ENCODE measurements at places on chromosomes 5 and 9.

DNA sequence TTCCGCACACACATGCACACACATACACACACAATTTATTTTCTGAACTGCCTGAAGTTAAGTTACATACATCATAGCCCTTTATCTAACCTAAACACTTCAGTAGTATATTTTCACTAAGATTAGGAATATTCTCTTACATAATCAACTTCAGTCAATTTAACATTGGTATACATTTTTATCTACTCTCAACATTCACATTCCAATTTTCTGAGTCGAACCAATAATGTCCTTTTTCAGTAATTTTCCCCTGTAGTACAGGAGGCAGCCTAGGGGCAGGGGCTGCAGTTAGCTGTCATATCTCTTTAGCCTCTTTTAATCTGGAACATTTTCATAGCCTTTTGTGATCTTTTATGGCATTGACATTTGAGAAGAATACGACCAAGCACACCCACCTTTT, 150.1 kb downstream of the DAB2IP start:
- DNase-seq: no peak

GRCh38 chr5:170306381-170306831, 8.8 kb upstream of the LCP2 start:
- DNase-seq: no peak

GRCh38 chr5:88805151-88805784, 77.7 kb downstream of the MEF2C start:
- DNase-seq: no peak

- peak; percentile 17 for DNase-seq
Observed at GRCh38 chr9:97501972-97502221, 431 bp downstream of the TMOD1 start.

DNA sequence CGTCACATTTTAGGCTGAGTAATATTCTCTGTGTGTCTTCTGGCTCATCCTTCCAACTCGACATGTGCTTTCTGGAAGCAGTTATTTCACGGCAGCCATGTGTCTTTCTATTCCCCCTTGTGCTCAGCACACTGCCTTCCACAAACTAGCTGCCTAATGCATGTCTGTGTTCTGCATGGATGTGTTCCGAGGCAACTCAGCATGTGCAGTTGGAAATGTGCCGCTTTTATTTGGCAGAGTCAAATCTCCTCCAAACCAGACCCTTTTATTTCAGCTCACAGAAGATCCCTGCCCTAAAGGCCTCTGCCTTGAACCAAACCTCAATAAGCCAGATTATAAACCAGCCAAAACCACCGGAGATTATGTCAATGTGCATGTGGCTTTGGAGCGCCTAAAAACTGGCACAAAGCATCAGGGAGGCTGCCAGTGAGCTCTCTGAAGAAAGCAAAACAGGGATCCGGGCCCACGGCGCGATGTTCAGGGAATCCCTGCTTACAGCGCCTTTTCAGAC, 360.2 kb downstream of the DEPDC1B start:
- no peak for DNase-seq

GRCh38 chr9:19020886-19021455, 12.0 kb downstream of the SAXO1 start:
- no peak for DNase-seq

DNA sequence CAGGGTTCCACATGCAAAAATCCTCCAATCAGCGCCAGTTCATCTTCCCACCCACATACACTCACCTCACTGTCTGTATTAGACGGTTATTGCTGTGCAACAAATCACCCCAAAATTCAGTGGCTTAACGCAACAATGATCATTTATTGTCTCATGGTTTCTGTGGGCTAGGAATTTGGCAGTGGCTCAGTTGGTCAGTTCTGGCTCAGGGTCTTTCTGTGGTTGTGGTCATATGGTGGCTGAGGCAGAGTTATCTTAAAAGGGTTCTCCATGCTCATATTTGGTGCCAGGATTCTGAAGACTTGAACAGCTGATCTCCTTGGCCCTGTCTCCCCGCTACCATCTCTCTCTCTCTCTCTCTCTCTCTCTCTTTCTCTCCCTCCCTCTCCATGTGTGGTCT, 12.9 kb downstream of the ZNF618 start:
- no peak for DNase-seq

DNA sequence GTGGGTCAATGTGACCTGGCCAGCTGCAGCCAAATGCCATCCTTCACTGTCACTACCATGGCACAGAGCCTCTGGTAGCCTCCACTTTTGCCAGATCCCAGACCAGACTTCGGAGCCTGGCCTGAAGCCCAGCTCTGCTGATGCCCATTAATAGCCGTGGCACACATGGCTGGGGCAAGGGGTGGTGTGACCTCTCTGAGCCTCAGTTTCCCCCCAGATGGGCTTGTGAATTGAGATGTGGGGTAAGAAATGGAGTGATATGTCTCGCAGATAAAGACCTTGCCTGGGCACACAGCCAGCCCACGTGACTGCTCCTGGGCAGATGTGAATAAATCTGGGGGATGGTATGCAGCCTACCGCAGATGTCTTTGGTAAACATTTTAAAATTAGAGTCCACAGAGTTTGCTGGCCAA, 13.9 kb downstream of the SUSD3 start:
- no peak for DNase-seq

GRCh38 chr9:133080161-133080560, 18.4 kb downstream of the CEL start:
- no peak for DNase-seq

GRCh38 chr5:14441641-14442040, 140.0 kb upstream of the OTULINL start:
- DNase-seq: no peak

GRCh38 chr9:3656224-3656623, 130.4 kb upstream of the RFX3 start:
- no peak for DNase-seq

DNA sequence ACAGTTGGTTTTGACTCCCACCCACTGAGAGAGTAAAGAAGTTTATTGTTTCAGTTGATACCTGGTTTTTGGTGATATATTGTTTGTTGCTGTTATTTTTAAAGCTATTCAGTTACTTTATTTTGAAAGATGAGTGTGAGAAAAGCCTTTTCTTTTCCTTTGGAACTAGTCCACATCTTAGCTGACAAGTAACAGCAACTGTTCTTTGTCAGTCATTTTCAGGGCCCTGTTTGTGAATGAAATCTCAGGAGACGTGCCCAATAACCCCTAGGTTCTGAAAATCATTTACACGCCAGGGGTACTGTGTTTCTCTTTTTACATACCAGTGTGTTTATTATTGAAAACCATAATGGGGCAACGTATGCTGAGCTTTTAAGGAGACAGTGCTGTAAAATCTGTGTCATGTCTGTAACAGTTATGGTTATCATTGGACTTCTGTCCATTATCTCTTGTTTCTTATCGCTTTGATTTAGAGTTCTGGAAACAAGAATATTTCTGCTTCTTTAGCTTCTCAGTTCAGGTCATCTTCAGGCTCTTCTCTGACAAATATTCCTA, 75.0 kb downstream of the LIX1 start:
- no peak for DNase-seq

DNA sequence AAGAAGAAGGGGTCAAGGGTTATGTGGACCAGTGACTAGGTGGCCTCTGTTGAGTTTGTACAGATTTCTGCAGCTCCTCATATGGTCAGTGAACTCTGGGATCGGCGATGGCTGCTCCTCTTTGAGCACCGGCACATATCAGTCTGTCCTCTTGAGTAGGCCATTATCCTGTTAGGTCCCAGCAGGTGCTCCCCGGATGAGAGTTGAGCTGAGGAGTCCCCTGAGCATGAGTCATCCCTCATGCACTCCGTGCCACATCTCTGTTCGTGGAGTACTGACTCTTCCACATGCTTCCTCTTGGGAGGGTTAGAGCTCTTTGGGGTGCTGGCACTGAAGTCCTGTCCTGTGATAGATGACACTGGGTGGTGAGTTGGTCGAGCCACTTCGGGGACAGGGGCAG, 143.7 kb downstream of the PTTG1 start:
- no peak for DNase-seq

DNA sequence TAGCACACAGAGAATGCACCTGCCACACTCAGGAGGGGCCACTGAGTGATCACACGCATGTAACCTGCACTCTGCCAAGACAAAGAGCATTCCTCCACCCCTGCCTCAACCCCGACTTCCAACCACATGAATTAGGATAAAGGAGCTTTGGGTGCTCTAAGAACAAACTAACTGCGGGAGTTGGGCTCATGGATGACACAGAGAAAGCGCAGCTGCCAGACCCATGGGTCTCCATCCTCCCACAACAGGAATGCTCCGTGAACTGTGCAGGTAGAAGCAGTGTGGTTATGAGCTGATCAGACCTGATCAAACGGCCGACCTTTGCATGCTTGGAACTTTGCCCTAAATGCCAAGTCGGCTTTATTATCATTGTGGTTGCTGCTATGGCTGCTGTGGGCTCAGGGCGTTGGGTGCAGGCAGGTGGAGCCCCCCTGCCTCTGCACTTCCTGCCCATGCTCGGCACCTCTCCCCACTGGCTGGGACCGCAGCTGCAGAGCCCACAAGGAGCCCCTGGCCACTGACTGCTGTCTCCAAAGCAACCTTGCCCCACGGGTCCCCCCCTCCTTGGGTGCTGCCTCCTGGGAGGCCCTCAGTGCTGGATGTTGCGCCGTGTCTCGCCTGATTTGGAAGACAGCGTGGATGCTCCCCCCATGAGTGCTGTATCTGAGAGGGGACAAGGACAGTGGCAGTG, 2.6 kb upstream of the SLC6A3 start:
- no peak for DNase-seq

- DNase-seq: no peak
Observed at GRCh38 chr9:16484180-16484579, 386.3 kb downstream of the BNC2 start.

DNA sequence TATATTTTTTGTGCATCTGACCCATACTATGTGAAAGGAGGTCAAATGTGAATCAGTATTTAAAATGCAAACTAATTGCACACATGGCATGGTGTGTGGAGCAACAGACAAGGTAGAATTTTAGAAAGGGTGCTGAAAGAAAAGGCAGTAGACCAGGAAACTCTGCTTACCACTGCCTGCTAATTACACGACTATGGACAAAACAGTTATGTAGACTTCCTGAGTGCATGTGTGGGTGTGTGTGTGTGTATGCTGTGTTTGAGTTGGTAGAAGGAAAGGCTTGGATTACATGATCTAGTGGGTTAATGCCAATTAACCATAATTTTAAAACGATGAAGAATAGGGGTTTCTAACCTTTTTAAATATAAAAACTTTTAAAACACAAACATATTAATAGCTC, 349.9 kb downstream of the SH3GL2 start:
- DNase-seq: no peak

DNA sequence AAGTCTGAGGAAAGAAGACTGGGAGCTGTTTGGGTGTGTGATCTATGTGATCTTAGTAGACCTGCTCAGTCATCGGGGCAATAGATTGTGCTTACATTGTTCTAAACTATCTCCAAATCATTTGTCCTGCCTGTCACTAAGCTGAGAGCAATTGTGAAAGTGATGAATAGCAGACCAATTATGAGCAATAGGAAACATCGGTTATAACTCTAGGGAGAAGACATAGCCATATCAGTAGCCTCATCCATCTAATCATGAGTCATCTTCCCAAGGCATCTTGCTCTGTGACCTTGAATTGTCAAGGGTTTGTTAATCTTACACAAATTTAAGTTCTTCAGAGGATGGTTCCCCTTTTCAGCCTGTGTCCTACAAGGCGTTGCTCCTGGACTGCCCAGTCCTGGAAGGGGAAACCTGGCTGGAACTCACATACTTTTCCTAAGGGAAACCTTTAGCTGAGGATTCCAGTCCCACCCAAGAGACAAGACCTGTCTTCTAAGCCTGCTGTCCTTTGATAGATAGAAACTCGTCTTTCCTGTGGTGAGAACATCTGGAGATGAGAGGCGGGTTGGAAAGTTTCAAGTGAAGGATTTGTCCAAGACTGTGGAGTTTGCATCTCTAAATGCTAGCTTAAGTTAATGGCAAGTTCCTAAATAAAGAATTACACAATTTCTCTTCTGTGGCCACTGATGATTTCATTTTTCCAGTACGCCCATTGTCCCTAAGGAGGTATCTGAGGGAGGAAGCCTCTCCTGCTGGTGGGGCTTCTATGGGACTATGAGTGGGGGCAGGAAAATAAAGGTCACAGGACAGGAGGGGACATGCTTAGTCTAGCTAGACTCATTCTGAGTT, 53.9 kb upstream of the TRIM32 start:
- no peak for DNase-seq

DNA sequence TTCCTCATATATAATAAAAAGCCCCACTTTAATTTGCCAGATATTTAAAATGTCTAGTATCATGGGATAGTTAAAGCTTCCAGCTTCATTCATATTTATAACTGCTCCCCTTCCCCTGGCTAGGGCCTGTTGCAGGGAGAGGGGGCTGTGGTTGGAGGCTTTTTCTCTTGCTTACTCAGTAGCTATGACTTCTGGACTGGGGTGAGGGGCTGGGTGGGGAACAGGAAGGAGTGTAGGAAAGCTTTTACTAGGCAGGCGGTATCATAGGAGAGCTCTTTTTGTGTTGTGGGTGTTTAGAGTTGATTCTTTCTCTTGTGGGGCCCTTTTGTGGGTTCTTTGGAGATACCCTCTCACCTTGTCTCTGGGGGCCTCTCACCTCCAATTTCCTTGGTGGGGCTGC, 39.4 kb downstream of the PIP5K1B start:
- DNase-seq: no peak

DNA sequence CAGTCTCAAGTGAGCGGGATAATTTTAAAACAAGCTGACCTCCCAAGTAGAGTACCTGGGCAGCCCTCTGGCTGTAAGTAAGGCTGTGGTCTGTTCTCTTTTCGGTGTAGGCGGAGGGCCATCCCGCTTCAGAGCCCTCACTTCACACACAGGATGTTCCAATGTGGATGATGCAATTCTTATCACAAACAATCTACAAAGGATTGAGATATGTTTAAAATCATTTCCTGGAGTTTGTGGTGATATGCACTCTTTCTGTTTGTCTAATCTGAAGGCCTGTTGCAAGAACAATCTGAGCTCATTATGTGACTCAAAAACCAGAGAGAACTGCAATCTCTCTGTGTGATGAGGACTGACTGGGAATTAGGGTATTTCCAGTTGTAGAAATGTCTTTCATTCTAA, 42.5 kb downstream of the ITGA2 start:
- DNase-seq: peak; percentile 72

DNA sequence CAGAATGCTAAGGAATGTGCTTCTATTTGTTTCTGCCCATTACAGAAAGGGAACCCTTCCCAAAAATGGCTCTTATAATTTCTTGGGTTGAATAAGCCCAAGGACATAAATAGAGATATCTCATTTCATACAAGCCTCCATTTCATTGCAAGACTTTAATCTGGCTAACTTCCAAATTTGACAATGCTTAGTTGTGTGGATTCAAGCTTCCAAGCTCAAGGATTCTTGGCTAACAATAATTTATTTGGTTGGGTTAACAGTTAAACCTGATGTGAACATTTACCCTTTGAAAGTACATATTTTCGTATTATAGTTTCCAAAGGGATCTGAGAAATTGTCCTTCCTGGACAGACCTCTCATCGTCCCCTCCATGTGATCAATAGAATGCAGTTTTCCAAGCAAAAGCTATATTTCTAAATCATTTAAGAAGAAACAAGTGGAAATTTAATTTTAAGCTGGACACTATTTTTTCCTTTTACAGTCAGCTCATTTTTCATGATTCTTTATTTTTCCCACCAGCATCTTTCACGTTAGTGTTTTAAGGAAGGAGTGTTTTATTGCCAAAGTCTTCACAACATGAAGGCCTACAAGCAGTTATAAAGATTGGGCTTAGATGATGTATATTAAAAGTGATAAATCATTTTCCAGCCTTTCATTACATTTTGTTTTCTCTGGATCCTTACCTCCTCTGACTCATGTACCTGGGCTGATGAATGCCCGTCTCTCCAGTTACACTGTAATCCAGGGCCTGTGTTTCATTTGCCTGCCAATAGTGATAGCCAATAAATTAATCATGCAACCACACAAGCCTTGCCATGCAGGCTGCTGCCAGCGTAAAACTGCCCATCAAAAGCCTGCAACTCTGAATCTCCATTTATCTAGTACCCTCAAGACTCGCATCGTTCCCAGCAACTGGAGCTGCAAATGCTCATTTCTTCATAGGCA, 176.7 kb downstream of the NTRK2 start:
- no peak for DNase-seq
